NCI-H1436 treated with DMSO at 0.1 percent for 48 hours (cell line): ENCODE measurements at places on chromosomes 2 and 18.

- DNase-seq, result no peak
Observed at GRCh38 chr2:113206251-113206650, 32.5 kb downstream of the PSD4 start.

DNA sequence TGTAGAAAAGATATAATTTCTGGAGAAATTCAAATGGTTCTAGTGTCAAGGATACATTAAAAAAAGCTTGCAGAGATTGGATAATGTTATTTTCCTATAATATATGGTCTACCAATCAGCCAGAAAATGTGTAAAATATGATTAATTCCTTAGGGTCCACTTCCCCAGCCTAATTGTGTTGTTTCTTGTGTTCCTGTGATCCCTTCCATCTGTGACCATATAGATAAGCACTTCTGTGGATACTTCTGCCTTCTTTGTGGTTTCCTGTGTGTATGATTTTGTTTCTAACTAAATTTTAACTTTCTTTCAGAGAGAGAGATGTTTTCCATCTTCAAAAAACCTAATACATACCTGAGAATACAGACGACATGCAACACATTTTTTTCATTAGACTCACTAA is 367.1 kb upstream of the PIK3C3 start:
- DNase-seq, result no peak

DNA sequence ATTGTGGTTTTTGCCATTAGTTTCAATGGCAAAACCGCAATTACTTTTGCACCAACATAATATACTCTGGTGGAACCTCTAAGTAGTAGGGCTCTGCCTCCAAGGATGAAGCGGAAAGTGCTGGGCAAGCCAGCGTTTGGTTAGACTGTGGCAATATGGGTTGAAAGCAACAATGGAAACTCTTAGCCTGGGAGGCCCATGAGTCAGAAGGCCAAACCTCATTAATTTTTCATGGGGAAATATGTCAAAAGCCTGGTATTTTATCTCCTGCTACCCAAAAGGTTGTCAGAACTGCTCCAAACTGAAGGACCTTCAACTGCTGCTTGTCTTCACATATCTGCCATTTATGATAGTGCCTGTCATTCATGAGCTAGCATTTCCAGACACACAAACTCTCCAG is 179.1 kb upstream of the CYP26B1 start:
- no peak for DNase-seq

DNA sequence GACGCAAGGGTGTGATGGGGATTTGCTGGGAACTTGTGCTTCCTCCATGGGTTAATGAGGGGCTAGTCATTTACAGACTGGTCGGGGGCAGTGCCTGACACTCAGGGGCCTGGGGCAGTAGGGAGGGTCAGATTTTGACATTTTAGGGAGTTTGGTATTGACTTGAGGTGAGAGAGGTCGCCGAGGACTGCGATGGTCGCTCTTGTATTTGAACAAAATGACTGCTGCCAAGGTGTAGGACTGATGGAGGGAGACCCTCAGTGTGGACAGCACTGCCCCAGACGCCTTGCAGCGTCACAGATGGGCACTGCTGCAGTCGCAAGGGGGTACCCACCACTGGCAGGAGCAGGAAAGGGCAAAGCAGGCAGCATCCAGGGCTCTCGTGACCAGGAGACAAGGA is 182.9 kb downstream of the RTP5 start:
- DNase-seq, result no peak

- DNase-seq, result no peak
Observed at GRCh38 chr18:77001979-77002378, 130.6 kb downstream of the MBP start.

GRCh38 chr2:37653805-37654378 is 17.6 kb downstream of the CDC42EP3 start:
- no peak for DNase-seq

DNA sequence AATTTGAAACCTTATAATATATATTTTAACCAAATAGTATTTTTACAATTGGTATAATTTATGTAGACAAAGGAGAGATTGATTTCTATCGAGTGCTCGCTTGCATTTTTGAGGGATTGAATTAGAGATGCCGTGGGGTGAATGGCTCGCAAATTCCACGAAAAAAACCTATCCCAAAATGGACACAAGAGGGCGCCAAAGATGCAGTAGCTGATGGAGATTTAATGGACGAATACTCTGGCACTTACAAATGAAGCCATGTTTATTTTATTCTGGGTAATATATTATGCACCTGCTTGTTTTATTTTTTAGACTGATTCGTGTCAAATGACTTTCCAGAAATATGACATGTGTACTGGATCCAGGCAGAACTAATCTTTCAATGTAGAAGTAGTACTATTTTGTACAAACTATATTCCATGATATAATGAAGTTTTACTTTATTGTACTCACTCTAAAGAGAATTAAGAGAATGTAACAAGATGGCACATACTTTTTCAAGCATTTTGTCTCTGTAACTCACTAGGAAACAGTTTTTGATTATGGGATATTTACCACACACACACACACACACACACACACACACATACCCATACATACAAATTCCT is 505.4 kb downstream of the PLCL1 start:
- DNase-seq, result no peak

DNA sequence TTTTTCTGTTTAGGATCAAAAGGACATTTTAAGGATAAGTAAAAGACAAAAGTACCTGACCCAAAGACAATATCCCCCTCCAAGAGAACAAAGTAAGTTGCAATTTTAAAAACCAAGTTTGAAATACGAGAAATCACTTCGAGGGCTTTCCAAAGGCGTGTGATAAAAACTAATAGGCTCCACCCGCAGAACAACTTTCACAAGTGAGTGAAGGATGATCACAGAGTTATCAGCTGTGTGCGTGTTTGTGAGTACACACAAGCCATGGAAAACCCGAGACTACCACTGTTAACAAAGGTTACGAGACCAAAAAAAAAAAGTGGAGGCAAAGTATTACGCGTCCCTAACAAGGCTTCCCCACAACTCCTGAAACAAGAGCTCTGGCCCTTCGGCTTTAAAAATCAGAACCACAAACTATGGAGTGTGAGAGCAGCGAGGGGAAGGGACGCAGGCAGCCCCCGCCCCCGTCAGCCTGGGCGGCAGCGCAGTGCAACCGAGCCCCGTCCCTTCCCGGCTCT is 719 bp downstream of the SMAD2 start:
- no peak for DNase-seq

- DNase-seq, result no peak
Observed at GRCh38 chr2:7552825-7553570, 635.8 kb downstream of the RNF144A start.

DNA sequence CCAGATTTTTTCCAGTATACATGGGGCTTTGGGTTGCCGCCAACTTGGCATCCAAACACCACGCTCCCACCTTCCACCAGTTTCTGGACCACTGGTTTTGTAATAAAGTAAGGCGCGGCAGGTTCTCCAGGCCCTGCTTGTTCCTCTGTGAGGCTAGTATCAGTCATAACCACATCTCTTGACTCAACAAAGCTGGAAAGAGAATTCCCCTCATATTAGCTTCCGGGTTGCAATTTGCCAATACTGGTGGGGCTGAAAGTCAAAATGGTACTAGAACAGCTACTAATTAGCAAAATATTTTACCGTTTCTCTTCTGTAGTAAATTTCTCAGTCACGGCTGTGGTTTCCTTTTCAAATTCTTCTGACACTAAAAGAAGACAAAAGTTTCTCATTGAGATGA is 25.0 kb downstream of the TTN start:
- DNase-seq, result no peak

DNA sequence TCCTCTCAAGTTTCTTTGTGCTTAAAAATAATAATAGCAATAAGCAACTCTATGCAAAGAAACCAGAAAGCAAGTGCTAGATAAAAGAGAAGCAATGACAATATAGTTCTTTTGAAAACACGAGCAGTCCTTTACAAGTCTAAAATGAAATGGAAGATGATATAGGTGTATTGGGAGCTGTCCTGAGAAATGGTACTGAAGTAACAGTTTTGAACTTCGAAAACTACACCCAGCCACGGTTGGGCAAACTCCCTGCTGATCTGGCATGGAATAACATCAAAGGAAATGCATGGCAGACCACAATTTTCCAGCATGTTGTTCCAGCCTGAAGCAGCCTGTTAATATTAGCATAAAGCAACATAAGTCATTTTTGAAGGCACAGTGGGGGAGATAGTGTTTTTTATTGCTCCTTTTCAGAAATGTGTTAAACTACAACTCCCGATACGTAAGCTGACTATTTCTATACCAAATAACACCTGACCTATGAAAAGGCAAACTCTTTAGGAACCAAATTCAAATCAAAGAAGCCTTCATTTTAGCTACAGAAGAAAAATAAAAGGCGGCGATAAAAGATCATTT is 596.1 kb upstream of the KLHL29 start:
- no peak for DNase-seq

DNA sequence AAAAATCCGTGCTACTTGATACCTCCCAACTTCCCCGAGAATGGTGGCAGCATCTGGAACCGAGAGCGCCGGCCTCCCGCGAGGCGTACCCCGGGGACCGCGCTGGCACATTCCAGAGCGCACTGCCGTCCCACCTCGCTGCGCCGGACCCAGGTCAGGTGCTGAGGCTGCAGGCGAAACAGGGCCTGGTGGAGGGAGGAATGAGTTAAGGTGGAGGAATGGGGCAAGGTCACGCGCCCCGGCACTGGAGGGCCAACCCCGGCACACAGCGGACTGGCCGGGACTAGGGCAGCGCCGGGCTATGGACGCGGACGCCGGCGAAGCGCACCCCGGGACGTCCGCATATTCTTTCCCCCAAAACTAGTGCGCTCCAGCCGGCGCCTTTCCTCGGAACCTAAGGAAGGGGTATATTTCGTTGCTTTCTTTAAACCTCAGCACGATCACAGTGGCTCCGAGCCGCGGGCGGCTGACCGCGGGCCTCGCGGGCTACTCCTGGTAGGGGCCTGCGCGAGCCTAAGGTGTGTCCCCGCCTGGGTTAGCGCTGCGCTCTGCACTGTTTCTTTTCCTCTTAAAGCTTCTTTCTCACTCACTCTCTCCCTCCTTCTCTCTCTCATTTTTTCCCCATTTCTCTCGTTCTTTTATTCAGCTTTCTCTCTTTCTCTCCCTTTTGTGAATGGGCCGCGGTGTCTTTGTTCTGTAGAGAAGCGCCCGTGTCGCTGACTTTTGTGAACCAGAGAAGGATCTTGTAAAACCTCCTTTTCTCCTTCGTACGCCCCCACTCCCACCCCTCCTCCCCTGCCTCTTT is 2.1 kb upstream of the OTX1 start:
- no peak for DNase-seq

DNA sequence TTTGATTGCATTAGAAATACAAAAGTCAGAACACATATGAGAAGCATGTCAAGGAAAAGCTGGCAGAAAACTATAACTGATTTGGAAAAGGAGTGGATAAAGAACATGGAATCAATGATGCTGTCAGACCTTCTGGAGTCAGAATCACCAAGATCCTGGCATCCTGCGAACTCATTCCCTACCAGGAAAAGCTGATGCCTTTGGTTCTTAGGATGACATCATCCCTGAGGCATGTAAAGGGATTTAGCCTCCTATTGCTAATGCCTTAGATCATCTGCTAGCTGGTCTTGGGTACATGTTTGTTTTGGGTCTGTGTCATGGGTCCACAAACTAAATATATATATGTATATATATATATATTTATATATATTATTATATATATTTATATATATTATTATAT is 680.7 kb downstream of the EPHA4 start:
- no peak for DNase-seq

GRCh38 chr2:61951881-61952280 is 46.4 kb downstream of the COMMD1 start:
- no peak for DNase-seq

DNA sequence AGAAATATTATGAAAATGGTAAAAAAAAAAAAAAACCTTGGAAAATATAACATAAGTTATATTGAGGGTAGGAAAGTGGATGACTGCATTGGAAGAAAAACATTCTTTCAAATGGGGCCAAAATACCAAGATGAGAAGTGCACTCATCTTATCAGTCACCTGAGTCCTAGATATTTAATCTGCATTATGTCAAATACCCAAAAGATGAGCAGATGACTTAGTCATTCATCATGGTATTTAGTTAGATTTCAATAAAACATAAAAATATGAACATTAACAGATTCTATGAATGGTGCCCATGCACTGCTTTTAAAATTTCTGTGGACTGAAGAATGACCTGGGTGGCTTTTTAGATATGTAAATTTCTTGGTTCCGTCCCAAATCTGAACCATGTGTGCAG is 56.9 kb downstream of the HNMT start:
- no peak for DNase-seq

DNA sequence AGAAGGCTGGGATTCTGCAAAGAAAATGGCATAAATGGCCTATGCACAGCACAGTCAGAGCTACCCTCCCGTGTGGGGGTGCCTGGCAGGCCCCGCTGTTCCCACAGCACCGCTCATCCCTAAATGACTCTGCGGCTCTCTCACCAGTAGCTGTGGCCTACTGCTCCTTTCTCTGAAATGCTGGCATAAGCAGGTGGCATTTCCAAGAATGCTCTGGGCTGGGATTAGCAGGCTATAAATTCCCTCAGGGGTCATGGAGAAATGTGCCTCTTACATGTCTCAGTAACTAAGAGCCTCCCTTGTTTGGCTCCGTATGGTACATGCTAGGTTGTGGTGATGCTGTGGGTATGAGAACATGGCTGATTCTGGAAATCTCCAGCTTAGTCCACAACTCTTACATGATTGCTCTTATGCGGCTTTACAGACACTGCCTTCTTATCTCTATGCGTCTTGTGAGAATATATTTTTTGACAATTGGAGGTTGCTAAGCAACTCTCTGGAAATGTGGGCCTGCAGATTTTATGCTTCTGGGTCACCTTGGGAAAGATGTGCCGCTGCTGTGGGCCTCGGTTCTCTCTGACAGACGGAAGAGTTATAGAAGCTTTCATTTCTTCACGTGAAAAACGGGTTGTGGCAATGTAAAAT is 80.3 kb upstream of the GATA6 start:
- DNase-seq, result no peak

- DNase-seq, result no peak
Observed at GRCh38 chr2:74212702-74213410, 14.4 kb downstream of the MTHFD2 start.

DNA sequence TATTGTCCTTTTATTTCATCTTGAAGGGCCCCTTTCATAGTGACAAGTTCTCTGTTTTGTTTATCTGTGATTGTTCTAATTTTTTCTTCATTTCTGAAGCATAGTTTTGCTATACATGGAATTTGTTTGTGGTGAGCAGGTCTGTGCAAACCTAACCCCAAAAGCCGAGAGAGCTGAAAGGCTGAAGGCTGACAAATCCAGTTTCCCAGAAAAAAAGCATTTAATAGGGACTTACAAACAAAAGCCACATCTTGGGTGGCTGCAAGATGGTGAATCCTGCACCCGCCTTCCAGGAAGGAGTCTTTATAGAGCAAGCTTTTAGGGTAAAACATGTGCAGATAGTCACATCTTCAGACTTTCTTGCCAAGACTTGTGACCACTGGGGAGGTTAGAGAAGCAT is 473.4 kb upstream of the TRIB2 start:
- DNase-seq, result no peak

- DNase-seq, result no peak
Observed at GRCh38 chr18:68219872-68220271, 495.0 kb downstream of the TMX3 start.

DNA sequence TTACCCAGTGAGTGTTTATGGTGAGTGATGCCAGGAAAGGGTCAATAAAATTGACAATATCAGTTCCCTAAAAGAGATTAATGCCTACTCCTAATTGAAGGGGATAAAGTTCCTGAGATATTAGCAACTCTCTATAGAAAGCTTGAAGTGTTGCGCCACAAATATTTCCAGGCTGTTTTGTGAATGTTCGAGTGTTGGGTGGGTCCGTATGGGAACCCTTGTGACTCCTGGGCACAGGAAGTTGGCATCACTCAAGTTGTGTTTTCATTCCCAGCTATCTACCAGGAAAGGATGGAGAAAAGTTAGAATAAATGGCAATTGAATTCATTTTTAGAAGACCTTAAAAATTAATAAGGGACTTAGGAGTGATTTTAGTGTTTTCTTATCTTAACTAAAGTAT is 472.7 kb downstream of the THSD7B start:
- DNase-seq, result no peak
